ENCODE measurements at places on chromosomes 7 and 10.

GRCh38 chr7:48004638-48005037 lies 24.3 kb downstream of the SUN3 start:
- no peak for DNase-seq

DNA sequence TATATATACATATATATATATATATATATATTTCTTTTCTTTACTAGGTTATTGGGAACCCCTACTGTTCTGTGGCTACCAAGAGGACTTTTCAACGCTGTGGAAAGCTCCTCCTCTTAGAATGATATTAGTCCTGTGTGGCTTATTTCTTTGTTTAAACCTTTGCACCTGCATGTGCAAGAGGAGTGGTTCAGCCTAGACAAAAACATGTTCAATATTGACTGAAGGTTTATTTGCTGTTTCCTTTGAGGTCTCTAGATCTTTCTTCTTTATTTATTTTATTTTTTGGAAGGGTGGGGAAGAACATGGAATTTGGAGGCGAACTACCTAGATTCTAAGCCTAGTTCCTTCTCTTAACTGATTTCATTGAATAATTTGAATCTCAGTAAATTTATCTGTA lies 118.1 kb downstream of the GNAT3 start:
- no peak for DNase-seq

DNA sequence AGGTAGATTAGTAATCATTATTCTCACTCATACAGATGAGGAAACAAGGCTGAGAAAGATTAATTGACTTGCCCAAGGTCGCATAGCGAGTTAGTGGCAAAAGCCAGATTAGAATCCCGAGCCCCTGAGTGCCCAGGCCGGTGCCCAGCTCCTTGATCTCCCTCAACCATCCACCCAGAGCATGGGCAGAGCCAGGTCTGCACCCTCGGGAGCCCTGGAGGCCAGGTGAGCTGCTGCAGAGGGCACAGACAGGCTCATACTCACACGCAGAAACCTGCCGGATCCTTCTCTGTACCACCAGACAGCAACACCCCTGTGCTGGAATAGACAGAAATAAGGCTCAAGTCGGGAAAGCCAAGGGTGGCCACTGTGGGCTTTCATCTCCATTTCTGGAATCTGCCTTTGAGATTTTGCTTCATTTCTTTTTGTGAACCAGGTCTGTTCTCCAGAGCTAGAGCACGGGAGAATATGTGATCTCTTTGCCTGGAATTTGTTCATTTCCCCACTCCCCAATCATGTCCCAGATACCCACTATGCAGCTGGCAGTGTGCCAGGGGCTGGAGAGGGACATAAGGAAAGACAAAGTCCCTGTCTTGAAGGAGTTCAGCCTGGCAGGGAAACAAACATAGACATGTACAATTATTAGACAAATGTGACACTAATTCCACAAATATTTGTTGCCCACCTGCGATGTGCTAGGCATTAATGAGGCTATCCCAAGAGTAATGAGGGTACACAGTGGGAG lies 5.5 kb downstream of the AFAP1L2 start:
- DNase-seq: no peak

DNA sequence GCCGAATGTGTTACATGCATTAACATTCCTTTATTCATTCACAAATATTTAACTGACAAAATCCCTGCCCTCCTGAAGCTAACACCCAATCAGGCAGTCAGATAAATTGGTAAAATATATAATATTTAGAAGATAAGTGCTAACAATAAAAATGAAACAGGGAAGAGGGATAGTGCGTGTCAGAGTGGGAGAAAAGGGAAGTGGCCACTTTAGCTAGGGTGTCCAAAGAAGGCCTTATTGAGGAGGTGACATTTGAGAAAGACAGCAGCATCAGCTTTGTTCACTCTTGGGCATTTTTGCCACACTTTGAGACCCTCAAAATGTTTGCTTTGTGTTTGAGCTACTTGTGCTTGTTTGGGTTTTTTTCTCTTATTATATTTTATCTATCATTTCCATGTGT lies 317.8 kb downstream of the SNX13 start:
- no peak for DNase-seq

GRCh38 chr10:72162978-72163377 lies 52.8 kb upstream of the ANAPC16 start:
- no peak for DNase-seq

- DNase-seq: no peak
These were observed 19.5 kb upstream of the EIF5AL1 start for GRCh38 chr10:79492839-79493238.

GRCh38 chr7:157710396-157710795 lies 373.6 kb downstream of the DNAJB6 start:
- no peak for DNase-seq

DNA sequence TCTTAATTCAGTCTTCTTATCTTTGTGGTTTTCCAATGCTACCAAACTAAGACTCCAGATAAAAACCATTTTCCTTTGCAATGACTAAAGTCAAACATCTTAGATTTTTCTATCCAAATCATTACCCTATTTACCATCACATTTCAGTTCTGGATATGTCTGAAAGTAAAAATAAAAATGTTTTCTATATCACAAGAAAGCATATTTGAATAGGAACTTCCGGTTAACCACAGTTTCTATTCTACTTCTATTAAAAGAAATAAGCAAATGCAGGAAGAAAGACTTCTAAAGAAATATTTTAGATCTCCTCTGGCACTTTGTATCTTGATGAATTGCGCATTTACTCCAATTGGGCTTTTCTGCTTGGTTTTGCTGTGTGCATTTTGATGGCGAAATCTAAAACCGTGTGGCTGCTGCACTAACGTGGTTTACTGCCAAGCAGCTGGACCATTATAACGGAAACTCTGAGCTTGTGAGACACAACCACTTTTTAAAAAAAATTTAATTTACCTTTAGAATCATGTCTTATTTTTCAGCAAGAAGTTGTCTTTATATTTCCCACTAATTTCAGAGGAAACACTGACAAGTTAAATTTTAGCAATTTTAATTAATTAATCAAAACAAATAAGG lies 146.1 kb downstream of the VPS50 start:
- DNase-seq: no peak

DNA sequence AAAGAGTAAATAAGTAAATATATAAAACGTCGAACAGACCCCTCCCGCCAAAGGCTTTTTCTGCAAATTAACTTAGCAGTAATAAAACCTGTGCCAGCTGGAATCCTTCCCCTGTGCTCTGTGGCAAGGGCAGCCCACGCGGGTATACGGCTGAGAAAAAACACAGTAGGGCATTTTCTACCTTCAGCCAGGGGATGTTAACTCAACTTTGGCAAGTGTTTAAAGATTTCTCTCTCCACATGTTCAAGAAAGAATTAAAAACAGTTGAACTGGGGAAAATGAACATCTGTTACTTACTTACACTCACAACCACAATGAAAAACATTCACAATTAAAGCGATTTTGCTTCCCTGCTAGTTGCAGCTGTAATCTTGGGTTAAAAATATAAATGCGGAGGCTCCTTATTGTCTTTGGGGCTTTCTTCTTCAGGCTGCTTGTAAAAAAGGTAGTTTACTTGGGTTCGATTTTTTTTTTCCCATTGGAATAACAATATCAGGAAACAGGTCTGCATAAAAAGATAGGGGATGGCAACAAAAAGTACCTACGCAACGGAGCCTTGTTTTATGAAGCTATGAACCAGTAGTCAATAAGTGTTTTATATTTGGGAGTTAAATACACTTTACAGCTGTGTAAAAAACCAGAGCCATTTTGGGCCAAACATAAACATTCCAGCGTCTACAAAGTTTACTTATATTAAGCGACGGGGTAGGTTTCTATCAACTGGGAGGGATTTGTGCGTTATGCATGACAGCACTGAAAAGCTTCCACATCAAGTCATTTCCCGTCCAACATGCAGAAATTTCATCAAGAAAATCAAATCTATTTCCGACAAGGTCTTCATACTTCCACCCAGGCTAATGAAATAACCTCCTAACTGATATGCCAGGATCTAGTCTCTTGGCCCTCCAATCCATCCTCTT lies 132.7 kb downstream of the TAX1BP1 start:
- no peak for DNase-seq

- no peak for DNase-seq
These were observed 14.4 kb downstream of the COL28A1 start for GRCh38 chr7:7521259-7521658.

- DNase-seq: no peak
These were observed 10.5 kb upstream of the GATAD1 start for GRCh38 chr7:92436612-92437445.

- no peak for DNase-seq
These were observed 181.4 kb downstream of the ARID5B start for GRCh38 chr10:62082729-62083411.

- no peak for DNase-seq
These were observed 66.3 kb upstream of the CAV2 start for GRCh38 chr7:116433246-116433645.

GRCh38 chr10:12508165-12508564 lies 158.8 kb downstream of the CAMK1D start:
- DNase-seq: no peak

DNA sequence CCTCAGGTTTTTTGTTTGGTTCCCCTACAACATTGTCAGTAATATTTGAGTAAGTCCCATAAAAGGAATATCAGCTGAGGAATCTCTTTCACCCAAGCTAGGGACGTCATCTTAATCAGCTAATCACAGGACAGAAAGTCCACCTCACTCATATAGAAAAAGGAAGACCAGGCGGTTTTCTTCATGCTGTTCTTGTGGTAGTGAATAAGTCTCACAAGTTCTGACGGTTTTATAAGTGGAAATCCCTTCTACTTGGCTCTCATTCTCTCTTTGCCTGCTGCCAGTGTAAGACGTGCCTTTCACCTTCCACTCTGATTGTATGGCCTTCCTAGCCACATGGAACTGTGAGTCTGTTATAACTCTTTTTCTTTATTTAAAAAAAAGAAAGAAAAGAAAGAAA lies 308.1 kb upstream of the PFKP start:
- no peak for DNase-seq

DNA sequence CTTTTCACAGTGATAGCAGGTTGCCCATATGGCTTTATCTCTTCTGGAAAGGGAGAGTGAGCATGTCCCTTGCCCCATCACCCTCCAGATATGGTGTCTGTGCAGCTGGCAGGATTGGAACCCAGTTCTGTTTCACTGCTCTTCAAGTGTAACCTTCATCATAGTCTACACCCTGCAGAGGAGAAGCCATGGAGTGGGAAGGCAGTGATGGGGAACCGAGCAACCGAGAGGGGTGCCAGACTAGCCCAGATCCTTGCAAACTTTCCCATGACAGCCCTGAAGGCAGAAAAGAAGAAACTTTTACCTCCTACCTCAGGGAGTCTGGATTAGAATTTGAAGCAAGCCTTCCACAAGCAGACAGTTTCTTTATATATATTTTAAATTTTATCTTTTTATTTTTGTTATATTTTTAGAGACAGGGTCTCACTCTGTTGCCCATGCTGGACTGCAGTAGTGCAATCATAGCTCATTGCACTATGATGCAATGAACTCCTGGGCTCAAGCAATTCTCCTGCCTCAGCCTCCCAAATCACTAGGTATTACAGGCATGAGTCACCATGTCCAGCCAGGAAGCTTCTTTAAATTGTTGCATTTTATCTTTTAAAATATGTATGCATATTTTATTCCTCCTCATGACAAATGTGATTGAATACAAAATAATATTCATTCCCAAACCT lies 133.3 kb downstream of the KCNMA1 start:
- no peak for DNase-seq

- no peak for DNase-seq
These were observed 1013.1 kb downstream of the KCNMA1 start for GRCh38 chr10:76624470-76624869.

GRCh38 chr7:1314908-1315450 lies 82.3 kb downstream of the UNCX start:
- DNase-seq: no peak

GRCh38 chr7:101823096-101823495 lies 5.7 kb downstream of the CUX1 start:
- DNase-seq: no peak

GRCh38 chr10:74871595-74872382 lies 45.4 kb downstream of the KAT6B start:
- no peak for DNase-seq

GRCh38 chr10:91621483-91622113 lies 11.3 kb downstream of the PPP1R3C start:
- no peak for DNase-seq

DNA sequence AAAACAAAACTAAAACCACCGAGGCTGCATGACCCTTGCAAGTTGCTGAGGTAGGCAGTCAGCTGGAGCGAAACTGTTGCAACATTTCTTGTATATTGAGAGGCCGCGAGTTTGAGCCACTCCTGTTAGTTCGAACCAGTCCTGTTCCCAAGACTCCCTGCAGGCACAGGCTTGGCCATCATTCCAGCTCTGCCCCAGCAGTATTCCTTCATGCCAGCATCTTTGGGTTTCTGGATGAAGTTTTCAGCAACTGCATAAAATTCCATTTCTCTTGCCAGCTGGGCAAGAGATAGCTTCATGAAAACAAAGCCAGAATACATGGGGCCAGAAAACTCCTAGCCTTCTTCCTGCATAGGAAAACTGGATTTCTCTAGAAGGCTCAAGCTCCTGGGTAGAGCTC lies 207.6 kb downstream of the FRMD4A start:
- DNase-seq: no peak

DNA sequence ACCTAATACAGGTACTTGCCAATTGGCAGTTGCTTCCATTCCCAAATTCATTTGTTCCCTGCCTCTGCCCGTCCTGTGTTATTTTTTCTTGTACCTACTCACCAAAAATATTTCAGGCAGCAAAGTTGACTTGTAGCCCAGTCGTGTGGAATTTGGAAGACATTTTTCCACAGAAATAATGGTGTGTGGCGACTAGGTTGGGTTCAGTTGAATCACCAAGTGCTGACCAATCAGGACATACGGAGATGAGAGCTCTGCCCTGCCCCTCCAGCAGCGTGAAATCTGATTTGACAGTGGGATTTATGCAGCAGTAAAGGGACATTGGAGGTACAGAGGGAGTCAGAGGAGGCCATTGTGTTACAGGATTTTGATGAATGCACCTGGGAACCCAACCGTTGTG lies 216.9 kb downstream of the CCDC3 start:
- no peak for DNase-seq

- DNase-seq: no peak
These were observed 28.4 kb upstream of the TMEM26 start for GRCh38 chr10:61481597-61481996.

DNA sequence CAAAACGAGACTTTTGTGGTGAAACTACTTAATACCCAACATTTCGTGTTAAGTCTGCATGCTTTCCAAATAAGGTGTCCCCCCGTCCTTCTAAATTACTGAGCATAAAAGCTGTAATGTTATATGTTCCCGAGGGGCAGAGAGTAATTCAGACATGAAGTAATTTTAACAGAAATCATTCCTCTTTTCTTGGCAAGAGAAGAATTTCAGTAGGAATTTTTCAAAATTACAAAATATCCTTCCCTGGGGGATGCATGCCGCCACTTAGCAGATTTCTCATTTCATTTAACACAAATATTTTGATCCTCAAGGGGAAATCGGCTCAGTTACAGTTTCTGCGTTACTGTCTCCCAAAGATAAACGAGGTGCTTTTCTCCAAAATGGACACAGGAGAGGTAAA lies 213.2 kb upstream of the RHOBTB1 start:
- DNase-seq: no peak

DNA sequence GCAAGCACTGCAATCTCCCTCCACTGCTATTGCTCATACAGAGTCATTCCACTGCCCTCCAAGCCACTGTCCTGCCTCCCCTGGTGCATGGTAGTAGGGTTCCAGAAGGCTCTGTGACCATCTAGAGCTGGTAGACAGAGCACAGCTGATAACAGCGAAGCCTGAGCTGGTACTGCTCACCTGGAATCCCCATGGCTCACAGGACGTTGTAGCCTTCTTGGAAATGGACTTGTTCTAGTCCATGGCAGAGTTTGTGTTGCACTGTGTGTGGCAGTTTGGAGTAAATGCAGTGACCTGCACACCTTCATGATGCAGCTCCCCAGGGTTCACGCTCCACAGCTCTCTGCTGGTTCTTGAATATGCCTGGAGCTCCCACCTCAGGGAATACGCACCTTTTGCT lies 67.0 kb downstream of the ITGA8 start:
- no peak for DNase-seq
